ENCODE measurements at places on chromosomes 1 and 21.

DNA sequence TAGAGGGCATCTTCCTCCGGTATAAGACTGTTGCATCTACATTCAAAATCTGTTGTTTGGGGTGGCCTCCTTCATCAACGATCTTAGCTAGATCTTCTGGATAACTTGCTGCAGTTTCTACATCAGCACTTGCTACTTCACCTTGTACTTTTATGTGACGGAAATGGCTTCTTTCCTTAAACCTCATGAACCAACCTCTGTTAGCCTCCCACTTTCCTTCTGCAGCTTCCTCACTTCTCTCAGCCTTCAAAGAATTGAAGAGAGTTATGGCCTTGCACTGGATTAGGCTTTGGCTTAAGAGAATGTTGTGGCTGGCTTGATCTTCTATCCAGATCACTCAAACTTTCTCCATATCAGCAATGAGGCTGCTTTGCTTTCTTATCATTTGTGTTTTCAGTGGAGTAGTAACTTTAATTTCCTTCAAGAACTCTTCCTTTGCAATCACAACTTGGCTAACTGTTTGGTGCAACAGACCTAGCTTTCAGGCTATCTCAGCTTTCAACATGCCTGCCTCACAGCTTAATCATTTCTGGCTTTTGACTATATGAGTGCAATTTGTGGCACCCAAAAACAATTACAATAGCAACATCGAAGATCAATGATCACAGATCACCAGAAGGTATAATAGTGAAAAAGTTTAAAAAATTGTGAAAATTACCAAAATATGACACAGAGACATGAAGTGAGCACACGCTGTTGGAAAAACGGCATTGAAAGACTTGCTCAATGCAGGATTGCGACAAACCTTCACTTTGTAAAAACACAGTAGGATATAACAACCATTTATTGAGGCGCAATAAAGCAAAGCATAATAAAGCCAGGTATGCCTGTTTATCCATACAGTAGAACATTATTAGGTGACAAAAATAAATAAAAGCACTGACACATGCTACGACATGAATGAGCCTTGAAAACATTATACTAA is 56.7 kb upstream of the GFI1 start:
- no peak for DNase-seq

DNA sequence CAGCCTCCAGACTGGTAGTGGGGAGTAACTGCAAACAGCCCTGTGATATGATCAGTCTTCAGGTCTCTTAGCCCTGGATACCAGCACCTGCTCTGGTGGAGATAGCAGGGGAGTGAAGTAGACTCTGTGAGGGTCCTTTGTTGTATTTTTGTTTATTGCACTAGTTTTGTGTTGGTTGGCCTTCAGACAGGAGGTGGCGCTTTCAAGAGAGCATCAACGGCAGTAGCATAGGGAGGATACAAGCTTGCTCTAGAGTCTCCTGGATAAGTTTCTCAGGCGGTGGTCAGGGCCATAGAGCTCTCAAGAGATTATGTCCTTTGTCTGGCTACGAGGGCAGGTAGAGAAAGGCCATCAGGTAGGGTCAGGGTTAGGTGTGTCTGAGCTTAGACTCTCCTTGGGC is 116.4 kb downstream of the USH2A start:
- DNase-seq = no peak

DNA sequence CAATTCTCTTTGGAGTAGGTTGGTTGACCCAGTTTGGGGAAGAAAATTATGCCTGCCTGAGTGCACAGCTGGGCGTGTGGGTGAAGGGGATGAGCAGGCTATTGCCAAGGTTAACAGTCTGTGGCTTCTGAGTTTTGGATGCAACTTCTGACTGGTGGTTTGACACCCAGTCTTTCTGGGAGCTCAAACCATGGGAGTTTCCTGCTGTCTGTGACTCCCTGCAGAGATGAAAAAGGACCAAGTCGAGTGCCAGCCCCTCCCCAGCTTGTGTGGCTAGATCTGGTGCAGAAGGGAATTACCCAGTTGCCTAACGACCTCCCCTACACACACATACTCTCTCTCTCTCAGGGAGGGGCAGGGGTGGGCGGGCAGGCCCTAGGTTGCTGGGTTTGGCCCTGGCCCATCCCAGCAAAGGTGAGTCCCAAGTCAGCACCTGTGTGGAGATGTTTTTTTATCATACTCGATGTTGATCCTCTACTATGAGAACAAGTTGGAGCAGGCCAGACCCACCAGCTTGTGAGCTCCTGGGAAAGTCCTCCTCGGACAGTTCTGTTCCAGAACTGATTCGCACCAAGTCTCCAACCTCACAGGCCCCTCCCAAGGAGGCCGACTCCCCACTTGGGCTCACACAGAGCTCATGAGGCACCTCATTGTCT is 28.2 kb downstream of the PKP1 start:
- DNase-seq = no peak

GRCh38 chr1:201884425-201884824 is 4.3 kb upstream of the SHISA4 start:
- DNase-seq = no peak

GRCh38 chr1:67754526-67754920 is 69.5 kb downstream of the GADD45A start:
- DNase-seq = no peak

GRCh38 chr1:30253807-30254440 is 469.5 kb downstream of the MATN1 start:
- DNase-seq = no peak

DNA sequence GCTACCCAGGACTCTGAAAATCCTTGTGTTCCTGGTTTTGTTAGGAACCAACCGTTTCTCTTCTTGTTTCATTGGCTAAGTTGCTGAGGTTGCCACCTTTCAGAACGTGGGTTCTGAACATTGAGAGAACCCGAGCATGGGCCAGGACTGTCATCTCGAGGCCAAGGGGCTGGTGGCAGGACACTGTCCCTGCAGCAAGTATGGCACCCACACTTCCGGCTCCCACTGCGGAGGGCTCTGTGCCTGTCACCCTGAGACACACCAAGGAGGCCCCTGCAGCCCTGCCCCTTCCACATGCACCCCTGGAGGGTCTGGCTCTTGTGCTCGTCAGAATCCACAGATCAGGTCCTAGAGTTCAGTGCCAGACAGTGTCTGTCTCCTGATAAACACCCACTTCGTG is 39.1 kb upstream of the LRRC3 start:
- no peak for DNase-seq

GRCh38 chr1:14919751-14920150 is 233.8 kb upstream of the TMEM51 start:
- no peak for DNase-seq

DNA sequence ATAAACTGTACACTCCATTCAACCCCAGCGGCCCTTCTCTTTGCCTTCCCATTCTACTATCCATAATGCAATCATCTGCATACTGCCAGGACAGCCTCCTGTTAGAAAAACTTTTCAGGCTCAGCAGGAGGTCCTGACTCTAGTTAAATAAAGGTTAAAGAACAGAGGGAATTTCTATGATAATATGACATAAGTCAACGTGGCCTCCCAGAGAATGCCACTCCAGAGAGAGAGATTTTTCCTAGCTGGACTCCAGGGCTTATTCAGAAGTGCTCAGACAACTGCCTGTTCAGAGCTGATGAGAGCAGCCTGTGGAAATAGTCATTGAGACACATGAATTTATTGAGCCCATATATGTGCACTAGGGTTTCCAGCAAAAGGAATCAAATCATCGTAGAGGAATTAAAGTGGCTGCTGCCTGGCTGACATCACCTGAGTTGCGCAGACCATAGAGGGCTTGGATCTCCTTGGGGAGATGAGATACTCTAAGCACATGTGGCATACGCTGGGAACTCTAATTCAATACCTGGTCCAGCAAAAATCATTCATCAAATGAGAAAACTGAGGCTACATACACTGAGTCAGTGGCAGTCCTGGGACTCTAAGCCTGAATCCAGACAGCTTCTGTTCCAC is 736.2 kb downstream of the PTPRU start:
- DNase-seq = no peak

DNA sequence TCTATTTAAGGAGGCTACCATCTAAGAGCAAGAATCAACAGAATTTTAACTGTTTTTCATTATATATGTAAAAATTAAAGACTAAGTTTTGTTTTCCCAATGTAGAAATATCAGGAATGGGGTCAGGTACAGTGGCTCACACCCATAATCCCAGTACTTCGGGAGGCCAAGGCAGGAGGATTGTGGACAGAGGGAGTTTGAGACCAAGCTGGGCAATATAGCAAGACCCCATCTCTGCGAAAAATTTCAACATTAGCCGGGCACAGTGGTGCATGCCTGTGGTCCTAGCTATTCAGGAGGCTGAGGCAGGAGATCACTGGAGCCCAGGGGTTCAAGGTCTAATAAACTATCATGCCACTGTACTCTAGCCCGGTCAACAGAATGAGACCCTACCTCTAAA is 5.3 kb downstream of the LRRC40 start:
- no peak for DNase-seq

- no peak for DNase-seq
These were observed 78.2 kb downstream of the SIM2 start for GRCh38 chr21:36776981-36777617.

DNA sequence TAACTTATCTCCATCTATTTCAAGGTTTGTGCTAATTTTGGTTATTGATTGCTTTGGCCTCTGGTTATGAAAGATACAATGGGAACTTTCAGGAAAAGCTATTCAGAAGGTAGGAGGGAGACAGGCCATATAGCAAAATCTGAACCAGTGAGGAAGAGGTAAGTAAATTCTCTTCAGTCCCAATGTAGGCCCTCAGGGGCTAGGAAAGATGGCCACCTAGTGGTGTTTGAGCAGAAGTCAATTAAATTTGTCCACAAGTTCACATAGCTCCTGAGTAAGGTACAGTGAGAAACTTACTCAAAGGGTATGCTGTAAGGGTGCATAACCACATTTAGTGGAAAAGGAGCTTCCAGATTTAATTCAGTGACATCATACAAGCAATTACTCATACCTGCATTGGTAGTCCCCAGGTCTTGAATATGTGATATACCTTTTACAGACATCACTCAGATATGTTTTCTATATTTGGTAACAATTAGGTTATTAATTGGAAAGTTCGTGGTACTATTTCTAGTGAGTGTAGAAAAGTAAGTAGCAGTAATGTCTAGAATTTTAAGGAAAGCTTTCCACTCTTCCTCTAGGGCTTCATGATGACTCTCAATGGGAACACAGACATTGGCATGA is 21.4 kb upstream of the FMO1 start:
- peak; percentile 74 for DNase-seq

DNA sequence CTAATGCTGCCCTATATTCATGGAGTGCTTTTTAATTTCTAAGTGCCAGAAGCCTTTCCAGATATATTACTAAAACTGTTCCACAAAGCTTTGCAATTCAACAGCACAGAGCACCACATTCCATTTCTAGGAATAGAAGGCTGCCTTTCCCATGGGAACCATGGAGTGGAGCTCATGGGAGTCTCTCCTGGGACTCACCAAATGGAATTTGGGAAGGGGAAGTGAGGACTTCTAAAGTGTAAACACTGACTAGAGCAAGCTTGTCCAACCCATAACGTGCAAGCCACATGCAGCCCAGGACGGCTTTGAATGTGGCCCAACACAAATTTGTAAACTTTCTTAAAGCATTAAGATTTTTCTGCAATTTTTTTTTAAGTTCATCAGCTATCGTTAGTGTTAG is 190.4 kb upstream of the TNR start:
- no peak for DNase-seq

GRCh38 chr1:77614037-77614436 is 68.4 kb downstream of the ZZZ3 start:
- DNase-seq = no peak

- DNase-seq = no peak
These were observed 26.8 kb downstream of the PTTG1IP start for GRCh38 chr21:44846485-44847260.

All from amniotic stem cell (primary cell).